Osteocyte (in vitro differentiated cells): ENCODE measurements at places on chromosomes 13 and 19. TPM values are rescaled to one million over a fixed set of nuclear protein-coding genes. Genes with fewer than 3 reads are reported as not detected.

DNA sequence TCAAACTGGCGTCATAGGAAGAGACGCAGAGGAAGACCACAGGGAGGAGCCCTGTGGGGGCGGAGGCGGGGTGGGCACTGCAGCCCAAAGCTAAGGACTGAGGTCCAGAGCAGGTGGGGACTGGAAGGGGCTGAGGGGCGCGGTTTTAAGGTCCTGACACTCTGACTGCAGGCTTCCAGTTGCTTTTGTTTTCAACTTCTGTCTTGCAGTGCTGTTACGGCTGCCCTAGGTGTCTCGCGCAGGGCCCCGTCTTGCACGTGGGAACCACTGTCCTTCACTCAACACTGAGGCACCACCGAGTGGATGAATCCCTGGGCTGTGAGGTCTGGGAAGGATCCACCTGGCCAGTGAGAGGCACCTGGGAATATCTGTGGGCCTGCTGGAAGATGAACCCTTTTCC is 76.0 kb downstream of the TEX29 start:
- peak; percentile 65 for DNase-seq

Gene CPB2
- total RNA-seq = not detected in 2 replicates

DNA sequence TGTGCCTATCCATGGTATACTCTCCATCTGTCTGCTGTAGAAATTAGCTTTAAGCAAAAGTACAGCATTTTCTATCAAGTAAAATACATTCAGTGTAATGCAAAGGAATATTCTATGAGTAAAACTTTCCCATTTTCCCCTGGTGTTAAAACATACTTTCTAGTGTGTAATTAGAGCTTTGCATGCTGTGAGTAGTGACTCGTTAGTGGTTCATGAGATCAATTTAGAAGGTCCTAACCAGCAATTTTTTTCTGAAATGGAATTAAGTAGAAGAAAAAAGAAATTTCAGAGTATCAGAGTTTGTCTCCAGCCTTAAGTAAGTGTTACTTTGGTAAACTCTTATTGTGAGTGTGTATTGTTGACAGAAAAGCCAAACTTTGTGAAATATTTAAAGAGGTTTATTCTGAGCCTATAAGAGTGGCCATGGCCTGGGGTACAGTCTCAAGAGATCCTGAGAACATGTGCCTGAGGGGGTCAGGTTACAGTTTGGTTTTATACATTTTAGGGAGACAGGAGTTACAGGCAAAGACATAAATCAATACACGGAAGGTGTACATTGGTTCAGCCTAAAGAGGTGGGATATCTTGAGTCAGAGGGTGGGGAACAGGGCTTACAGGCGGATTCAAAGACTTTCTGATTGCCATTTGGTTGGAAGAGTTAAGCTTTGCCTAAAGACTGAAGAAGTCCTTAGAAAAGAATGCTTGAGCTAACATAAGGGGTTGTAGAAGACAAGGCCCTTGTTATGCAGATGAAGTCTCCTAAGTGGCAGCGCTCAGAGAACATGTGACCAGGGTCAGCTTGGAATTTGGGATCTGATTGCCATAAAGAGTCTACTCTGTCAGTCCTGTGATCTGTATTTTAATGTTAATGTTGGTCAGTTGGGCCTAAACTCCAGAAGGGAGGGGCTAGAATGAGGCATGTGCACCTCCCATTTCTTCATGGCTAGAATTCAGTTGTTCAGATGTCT is 25.5 kb downstream of the FAM187B start:
- no peak for DNase-seq

DNA sequence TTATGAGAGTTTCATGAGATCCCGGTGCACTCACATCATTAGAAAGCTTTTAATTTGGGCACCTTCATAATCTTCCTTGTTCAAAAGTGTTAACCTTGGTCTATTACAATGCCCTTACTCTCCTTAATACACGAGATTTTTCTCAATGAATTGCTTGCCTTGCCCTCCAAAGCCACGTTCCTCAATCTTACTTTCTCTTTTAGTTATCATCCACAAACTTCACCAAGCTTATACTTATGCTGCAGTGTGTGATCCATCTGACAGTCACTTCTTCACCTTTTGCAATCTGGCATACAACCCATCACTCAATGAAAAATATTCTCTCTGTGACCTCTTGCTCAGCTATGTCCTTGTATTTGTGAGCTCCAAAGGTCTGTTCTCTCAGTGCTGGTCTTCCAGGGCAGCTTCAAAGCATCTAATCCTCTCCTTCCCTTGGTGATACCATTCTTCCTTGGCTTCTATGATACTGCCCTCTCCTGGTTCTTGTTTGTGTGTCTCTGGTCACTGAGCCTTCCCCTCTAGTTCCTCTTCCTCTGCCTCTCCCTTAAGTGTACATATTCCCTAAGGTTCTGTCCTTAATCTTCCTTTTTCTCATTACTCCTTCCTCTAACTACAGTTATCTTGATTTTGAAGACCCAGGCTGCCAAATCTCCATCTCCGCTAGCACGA is 202.2 kb upstream of the STARD13 start:
- DNase-seq = no peak

Gene IQCN
- 6.9 and 10.4 TPM in 2 replicates for total RNA-seq
